ENCODE measurements at places on chromosomes 13 and 19.

GRCh38 chr13:114313061-114313860 lies 1.0 kb upstream of the CHAMP1 start:
- no peak for DNase-seq

DNA sequence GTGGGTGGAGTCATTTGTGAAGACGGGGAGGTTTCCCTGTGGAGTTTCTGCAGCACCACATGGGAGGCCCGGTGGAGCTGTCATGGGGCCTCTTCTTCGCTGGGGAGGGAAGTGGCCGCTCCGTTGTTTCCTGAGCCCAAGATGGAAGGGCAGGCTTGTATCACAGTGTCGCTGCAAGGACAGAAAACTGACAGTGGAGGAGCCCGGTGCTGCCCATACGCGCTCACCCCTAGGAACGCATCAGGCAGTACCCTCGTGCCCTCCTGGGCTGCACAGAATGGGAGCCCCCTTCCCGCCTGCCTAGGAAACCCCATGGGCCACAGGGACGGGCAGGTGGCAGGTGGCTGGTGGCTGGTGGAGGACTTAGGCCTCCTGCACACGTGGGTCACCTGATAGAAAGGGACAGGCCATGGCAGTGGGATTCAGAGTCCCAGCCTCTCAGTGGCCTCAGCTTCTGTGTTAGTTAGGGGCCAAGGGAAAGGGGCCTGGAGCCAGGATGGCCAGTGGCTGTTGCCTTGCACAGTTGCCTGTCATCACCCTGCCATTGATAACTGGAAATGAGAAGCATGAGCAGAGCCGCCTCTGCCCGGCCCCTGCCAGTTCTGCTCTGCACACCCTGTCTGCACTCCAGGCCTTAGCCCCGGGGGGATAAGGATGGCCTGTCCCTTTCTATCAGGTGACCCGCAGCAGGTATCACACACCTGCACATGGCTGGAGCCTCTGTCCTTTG lies 7.6 kb downstream of the COL4A2 start:
- DNase-seq = no peak

DNA sequence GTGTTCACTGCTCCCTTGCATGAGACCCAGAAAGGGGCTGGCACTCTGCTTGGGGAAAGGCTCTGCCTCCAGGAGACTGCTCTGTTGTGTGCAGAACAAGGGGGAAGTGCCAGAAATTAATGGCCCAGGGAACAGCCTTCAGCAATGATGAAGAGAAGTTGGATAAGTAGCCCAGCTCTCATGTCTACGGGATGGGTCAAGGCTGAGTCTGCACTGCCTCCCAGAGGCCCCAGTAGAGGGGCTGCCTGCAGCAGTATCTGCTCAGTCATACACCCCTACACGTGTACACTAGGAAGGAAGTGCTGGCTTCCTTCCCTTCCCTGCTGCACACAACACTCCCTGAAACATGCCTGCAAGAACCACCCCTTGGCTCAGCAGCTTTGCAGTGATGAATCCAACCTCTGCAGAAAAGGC lies 54.6 kb upstream of the URI1 start:
- DNase-seq = no peak

- no peak for DNase-seq
These were observed 159.1 kb downstream of the KATNAL1 start for GRCh38 chr13:30148171-30148754.

- DNase-seq = no peak
These were observed 26.7 kb downstream of the SPATA13 start for GRCh38 chr13:24187185-24187584.

- no peak for DNase-seq
These were observed 945.4 kb upstream of the MIR17HG start for GRCh38 chr13:90402102-90402501.

Data from activated T-helper 1 cell treated with Interleukin-2 at 50 U/mL for 16 hours (primary cell).